Right ventricle myocardium inferior (tissue), 1 donor: ENCODE measurements at places on chromosomes 12 and 14. TPM values are rescaled to one million over a fixed set of nuclear protein-coding genes. Genes with fewer than 3 reads are reported as not detected.

The SERPINA10 gene
- total RNA-seq: not detected

The ITFG2 gene
- 11.4 TPM for total RNA-seq

DNA sequence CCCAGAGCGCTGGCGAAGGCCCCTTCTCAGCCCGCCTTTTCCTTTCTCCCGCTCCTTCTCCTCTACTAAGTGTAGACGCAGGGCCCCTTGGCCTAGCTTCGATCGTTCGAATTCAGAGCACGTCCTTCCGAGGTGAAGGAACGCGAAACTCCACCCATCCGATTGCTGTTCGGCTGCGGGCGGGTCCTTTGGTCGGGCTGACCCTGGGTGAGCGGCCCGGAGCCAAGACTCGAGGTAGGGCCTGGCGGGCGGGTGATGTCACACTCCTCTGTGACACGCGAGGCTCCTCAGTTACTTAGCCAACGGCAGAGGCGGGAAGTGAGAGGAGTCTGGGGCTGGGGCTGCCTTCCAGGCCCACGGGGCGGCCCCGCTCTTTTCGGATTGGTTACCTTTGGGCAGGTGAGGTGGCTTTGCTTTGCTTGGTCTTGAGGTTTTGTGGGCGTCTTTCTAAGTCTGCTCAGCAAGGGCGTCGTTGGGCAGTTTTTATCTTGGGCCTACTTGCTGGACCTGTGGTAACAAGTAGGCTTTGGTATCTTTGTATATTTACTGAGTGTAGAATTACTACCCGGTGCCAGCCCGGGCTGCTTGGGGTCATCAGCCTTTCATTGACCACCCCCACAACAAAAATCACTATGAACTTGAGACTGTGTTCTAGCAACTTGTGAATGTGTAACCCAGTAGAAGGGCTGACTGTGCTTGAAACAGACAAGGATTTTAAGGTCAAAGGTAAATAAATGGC is 694 bp downstream of the TMBIM6 start:
- peak; percentile 93 for DNase-seq

DNA sequence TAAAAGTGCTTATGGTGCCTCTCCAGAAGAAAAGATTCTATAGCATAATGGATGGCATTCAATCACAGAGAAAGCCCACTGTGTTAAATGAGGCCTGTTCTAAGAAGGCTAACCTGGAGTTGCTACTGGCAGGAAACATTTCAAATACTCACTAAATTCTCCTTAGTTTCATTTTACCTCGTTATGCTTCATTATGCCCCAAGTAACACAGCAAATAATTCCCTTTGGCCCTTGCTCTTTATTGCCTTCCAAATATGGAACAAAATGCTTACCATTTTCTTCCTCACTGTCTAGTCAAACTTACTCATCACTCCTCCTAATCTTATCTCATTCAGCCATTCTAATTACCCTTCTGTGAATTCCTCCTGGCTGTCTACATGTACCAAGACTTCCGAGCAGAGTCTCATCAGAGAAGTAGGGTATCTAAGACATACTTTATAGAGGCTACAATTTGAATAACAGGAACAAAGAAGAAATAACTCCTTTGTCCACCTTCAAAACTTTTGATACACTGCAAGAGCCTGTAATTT is 292.1 kb upstream of the CLEC14A start:
- no peak for DNase-seq

DNA sequence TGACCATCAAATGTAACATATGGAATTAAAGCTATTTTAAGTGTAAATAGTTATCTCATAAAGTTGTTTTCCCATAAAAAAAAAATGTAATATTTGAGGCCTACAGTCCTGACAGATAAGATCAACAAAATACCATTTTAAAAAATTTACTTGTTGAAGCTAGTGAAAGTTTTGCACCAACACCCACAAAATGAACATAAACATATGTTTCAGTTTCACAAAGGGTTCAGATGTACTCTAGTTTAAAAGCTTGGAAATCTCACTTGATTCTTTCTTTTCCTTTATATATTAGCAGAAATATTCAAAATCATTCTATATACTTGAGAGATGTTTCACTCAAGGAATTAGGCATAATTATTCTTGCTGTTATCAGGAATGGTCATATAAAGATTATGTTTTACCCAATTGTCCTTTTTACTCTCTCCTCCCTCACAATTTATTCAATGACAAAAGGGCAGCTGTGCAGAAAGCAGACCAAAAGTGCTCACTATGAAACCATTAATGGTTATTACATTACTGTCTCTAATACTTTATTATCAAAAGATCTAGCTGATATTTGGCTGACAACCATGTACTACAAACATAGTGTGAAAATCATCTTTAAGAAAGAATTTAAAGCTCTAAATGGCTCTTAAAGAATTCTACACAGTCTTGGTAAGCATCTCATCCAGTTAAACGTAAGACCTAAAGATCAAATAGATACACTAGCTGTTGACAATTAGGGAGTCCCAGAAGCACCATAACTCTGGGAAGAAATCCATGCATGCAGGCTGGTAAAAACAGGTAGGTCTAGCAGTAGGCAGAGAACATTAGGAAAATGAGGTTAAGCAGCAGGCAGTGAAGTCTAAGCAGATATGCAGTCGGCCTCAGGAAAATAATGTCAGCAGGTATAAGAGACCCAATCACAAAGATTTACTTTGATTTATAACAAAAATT is 28.8 kb downstream of the KIF21A start:
- no peak for DNase-seq

GRCh38 chr12:104136577-104136976 is 1.4 kb downstream of the NFYB start:
- no peak for DNase-seq

GRCh38 chr14:69880044-69880487 is 850 bp downstream of the SMOC1 start:
- no peak for DNase-seq

The TRAF3 gene
- total RNA-seq: 11.3 TPM

DNA sequence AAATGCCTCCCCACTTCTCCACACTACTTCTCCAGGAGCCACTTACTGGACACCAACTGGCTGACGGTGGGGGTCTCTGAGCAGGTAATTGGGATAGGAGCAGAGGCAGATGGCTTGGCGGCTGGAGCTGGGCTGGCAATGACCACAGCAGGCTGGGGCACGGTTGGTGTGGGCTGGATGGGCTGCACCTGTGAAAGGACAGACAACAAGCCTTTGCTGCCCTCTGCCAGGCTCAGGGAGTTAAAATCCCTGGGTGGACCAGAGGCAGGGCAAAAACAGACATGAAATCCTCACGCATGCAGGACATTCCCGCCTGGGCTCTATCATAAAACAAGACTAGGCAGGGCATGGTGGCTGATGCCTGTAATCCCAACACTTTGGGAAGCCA is 19.3 kb upstream of the TFCP2 start:
- DNase-seq: no peak

- DNase-seq: no peak
These were observed 469.1 kb downstream of the PRKD1 start for GRCh38 chr14:29458547-29458946.

DNA sequence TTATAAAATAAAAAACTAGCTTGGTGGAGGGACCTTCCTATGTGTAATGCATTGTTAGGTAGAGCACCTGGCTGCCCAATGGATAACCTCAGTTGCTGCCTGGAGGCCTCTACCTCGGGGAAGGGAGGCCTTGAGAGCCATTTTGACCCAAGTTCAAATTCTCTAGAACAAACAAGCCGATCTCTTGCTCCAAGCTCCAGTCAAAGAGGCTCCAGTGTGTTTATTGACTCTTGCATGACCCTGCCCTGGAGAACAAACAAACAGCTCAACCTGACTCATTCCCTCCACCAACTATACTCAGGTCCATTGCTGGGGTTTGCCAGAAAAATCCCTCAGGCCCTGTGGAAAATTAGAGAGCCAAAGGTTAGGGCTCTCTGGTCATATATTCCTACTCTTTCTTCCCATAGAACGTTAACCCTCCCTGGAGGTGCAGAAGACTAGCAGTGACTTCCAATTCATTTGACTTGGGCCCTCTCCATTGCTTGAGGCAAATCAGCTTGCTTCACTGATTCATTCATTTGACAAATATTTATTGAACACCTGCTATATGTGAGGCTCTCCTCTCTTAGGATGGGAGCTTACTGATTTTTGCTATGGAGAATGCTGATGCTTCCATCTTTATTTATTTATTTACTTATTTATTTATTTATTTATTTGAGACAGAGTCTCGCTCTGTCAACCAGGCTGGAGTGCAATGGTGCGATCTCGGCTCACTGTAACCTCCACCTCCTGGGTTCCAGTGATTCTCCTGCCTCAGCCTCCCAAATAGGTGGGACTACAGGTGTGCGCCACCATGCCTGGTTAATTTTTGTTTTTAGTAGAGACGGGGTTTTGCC is 73.7 kb upstream of the CISTR start:
- DNase-seq: no peak

- no peak for DNase-seq
These were observed 436.0 kb upstream of the FBXO33 start for GRCh38 chr14:39868251-39868650.

DNA sequence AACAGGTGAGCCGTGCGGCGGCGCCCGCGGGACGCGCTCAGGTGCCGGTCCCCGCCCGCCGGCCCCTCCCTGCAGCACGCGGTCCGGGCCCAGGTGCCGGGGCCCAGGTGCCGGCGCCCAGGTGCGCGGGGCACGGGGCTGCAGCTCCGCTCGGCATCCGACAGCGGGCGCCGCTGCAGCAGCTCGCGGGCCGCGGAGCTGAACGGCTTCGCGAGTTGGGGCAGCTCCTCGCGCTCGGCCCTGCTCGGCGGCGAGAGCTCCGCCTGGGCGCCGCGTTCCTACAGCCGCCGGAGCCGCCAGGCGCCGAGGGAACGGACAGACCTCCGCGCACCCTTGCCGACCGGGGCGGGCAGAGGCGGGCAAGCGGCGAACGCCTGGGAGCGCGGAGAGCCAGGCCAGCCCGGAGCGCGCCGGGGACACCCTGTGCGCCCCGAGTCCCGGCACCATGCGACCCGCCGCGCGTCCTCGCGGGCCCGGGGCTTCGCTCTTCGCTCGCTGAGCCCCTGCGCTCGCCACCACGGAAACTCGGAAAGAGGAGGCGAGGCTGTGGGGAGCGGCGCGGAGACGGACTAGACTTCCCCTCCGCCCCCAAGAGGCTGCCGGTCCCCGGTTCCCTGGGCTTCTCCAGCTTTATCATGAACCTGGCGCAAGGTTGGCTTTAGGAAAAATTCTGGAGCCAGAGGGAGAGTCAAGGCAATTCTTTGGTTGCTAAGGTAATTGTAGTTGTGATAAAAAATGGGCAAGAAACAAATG is at the start of gene RGS6:
Gene RGS6, plus strand, starts transcription at position 201 of the 753 bp plus-strand sequence.
- DNase-seq: no peak

DNA sequence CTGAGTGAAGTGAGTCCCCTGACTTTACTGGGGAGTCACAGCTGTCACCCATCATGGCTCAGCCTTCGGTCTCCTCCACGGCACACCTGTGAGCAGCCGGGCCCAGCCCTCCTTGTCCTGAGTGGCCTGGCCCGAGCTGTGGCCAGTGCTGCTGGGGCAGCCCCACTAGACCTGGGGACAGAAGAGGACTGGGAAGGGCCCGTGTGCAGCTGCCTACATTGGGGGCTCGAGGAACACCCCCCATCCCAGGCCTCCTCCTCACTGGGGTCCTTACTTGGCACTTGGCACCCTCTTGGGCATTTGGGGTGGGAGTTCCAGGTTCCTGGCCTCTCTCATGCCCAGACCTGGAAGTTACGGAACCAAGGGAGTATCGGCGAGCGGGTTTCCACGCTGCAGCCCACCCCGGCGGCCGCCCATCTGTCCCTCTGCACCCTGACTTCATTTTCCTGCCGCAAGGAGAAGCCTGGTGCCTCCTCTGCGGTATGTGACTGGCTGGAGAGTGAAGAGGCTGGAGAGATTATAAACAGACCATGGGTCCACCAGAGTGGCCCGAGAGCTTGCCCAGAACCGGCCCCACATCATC is 179.7 kb downstream of the KIF26A start:
- DNase-seq: no peak

GRCh38 chr14:99562856-99563748 is 40.9 kb downstream of the CCDC85C start:
- peak; percentile 84 for DNase-seq

DNA sequence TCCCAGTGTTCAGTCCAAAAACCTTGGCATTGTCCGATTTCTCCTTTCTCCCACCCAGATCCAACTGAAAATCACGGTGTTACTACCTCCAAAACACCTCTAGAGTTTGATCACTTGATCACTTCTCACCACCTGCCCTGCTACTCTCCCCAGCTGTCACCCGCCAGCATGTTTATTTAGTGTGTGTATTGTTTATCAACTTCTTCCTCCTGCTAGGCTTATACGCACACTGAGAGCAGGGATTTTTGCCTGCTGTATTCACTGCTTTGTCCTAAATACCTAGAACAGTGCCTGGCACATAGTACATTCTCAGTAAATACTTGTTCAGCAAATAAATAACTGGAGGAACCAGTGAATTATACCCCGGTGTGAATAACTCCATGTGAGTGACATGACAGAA is 5.0 kb downstream of the BDKRB1 start:
- DNase-seq: no peak

DNA sequence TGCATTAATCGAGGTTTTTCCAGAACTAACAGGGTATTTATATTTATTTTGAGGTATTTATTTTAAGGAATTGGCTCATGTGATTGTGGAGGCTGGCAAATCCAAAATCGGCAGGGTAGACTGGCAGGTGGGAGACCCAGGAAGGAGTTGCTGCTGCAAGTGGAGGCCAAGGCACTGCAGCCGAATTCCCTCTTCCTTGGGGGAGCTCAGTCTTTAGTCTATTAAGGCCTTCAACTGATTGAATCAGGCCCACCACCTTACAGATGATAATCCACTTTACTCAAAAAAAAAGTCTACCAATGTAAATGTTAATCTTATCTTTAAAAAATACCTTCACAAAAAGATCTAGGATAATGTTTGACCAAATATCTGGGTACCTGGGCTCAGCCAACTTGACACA is 1.2 kb upstream of the OAS2 start:
- DNase-seq: no peak

The FAM186B gene
- 0.62 TPM for total RNA-seq

GRCh38 chr12:93133361-93133760 is 204.3 kb upstream of the EEA1 start:
- no peak for DNase-seq

DNA sequence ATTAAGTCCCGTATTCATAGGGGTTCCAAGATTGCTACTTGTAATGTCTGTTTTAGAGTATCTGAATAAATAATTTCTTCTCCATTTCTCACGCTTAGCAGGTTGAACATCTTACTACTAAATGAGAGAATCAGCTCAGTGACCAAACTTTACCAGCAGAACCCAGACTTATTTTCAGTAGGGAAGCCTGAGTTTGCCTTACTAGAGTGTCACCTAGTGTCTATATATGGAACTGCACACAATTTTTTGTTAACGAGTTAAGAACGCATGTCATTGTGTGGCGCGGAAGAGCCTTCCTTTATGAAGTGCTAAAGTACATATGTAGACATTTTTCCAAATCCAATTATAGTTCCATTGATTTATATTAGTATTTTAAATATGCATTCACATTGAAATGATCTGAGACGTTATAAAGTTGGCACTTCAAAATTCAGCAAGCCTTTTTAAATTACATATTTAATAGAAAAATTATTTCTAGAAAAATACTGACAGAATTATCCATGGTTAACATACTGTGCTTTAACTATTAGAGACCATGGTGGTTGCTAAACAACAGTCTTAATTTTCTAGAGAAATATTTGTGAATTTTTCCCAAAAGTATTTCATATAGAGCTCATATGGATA is 88.3 kb downstream of the RPS29 start:
- DNase-seq: no peak

GRCh38 chr14:102883089-102883541 is 39.3 kb upstream of the AMN start:
- DNase-seq: no peak

The HSP90AA1 gene
- 484 TPM for total RNA-seq

The C12orf50 gene
- total RNA-seq: 0.05 TPM

The SSPN gene
- total RNA-seq: 49.8 TPM

GRCh38 chr12:53071591-53072551 is 7.3 kb downstream of the SPRYD3 start:
- peak; percentile 87 for DNase-seq

- no peak for DNase-seq
These were observed 7.6 kb upstream of the MARK3 start for GRCh38 chr14:103377522-103378037.
